ENCODE measurements at places on chromosomes 4 and X.

DNA sequence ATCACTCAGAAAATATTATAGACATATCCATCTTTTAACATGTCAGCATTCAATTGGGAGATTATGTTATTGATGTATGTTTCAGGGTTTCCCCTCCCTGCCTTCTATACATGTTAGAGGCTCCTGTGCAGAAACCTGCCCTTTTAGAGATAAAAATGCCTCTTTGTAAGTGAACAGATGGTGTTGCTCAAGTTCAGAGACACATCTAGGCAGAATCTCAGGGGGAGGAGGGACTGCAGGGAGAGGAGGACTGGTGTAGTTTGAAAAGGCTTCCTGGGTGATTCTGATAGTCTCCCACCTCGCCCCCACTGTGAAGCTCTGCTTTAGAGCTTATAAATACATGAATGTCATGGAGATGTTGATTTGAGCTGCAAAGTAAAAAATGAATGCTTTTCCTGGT lies 12.0 kb upstream of the UNC5C start:
- DNase-seq, result no peak

- no peak for DNase-seq
These were observed 404.8 kb downstream of the KLHL13 start for GRCh38 chrX:117711782-117712181.

- no peak for DNase-seq
These were observed 98.3 kb upstream of the CXXC4 start for GRCh38 chr4:104593019-104593418.

- DNase-seq, result peak; percentile 2
These were observed 551.4 kb downstream of the IQCM start for GRCh38 chr4:149264093-149264733.

DNA sequence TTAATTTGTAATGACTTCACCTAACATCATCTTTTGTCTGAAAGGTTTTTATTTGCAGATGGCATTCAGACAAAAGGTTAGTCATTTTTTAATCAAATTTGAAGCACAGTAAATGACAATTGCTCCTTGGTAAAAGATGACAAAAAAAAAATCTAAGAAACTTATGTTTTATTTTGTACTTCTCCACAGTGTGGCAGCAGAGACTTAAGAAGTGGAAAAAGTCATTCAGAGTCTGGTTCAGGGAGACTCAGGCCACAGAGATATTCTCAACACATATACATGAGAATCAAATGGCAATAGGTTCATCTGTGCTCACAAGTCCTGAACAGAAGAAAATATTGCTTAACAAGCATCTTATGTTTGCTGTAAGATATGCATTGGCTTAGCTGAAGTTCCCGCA lies 436.2 kb downstream of the KCNIP4 start:
- DNase-seq, result no peak

DNA sequence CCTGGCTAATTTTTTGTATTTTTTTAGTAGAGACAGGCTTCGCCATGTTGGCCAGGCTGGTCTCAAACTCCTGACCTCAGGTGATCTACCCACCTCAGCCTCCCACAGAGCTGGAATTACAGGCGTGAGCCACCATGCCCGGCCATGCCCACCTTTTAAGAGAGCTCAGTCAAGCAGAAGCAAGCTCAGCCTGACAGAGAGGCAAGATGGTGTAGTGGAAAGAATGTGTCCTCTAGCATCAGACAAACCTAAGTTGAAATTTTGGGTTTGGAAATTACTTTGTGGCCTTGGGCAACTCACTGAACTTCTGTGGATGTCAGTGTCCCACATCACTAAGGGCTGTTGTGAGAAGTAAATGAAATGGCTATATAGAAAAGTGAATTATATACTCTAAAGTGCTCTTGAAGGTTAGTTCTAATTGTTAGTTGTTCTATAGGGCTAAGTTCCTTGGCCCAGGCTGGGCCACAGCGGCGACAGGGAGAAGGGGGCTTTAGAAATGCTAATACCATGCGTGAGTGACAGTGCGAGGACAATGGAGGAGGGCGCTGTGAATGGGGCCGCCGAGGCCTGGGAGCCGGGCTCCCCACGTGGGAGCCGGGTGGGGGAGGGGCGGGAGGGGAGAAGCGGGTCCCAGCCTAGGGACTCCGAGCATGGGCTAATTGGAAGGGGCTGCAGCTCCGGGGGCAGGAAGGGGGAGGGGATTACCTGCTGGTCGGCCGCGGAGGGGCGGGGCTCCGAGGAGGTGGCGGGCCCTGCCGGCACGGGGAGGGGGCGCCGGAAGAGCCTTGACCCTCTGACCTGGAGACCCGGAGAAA lies 15.6 kb downstream of the PJA1 start:
- no peak for DNase-seq

DNA sequence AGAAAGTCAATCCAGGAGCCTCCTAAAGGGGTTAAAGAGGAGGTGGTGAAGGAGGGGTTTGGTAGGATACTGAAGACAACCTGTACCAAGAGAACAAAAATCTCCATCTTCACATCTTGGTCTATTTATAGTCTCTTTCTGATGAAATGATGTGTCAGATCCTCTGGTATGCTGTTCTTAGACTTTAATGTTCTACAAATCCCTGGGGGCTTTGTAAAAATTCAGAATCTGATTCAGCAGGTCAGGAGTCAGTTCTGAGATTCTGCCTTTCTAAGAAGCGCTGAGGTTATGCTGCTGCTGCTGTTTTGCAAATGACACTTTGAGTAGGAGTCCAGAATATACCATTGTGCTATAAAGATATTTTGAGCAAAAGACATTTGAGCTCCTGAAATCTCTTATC lies 172.9 kb upstream of the GLRA2 start:
- no peak for DNase-seq

DNA sequence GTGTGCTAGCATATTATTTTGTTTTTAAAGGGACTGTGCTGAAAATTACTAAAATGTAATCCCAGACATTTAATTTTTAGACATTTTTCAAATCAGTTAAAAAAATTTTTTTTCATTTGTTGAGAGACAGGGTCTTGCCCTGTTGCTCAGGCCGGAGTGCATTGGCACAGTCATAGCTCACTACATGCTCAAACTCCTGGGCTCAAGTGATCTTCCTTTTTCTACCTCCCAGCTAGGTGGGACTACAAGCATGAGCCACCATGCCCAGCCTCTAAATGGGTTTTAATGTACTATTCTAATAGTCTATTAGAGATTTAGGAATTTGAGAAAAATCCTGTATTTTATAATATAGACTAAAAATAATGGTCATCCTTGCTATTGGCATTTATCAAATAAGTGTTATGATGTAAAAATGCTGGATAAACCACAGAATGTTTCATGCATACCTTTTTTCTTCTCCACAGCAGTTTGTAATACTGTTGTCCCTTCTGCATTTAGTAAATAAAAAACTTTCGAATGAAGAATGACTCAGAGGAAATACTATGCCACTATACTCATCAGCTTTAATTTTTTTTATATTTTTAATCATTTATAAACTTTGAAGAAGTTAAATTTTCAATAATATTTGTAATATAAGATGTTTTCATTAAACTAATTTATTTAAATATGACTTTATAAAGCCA lies 29.9 kb downstream of the CPEB2 start:
- DNase-seq, result no peak

DNA sequence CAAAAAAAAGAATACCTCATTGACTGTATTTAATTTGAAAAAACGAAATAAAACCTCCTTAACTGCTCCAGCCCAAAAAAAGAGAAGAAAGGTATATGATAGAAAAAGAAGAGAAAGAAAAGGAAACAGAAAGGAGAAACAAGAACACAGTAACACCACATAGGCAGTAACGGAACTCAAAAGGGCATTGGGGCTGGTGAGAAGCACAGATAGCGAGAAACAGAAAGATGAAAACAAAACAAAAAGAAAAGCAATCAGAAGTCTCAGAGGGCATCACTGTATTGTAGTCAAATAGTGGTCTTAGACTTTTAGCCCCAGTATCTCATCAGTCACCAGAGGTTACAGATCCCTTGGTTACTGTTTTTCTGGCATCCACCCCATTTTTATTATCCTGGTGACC lies 88.6 kb downstream of the NFKB1 start:
- DNase-seq, result no peak

GRCh38 chr4:177478496-177478895 lies 36.3 kb upstream of the AGA start:
- DNase-seq, result no peak

DNA sequence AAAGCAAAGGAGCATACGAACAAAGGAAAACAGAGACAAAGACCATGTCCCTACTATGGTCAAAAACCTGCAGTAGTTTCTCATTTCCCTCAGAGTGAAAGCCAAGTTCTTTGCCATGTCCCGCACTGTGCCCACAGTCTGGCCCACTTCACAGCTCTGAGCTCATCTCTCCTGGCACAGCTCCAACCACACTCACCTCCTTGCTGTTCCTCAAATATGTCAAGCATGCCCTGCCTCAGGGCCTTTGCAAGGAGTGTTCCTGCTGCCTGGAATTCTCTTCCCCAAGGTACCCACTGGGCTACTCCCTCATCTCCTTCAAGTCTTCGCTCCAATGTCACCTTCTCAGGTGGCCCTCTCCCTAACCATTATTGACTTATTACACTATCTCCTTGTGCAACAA lies 72.1 kb downstream of the COX18 start:
- no peak for DNase-seq

DNA sequence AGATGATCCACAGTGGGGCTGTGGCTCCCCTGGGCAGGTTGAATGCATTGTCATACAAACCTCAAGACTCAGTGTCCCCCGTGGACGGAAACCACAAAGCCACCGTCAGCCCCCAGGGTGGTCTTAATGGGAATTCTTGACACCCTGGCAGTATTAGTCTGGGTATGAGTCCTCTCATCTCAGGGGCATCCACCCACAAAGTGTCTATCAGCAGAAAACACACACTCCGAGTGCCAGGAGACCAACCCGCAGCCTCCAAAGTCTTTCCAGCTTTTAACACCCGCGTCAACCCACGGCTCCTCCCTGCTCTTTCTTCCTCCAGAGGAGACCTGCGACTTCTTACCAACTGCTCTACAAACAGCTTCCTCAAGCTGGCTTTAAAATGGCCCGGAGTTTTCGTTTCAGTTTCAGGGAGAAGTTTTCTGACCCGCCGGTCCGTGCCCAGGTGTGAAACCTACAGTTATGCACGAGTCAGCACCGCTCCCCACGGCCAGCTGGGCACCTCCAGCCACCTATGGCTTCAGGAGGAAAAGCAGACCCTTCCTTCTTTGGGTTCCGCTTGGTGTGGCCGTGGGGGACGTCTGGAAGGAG lies 14.4 kb upstream of the ASMTL start:
- peak; percentile 32 for DNase-seq

DNA sequence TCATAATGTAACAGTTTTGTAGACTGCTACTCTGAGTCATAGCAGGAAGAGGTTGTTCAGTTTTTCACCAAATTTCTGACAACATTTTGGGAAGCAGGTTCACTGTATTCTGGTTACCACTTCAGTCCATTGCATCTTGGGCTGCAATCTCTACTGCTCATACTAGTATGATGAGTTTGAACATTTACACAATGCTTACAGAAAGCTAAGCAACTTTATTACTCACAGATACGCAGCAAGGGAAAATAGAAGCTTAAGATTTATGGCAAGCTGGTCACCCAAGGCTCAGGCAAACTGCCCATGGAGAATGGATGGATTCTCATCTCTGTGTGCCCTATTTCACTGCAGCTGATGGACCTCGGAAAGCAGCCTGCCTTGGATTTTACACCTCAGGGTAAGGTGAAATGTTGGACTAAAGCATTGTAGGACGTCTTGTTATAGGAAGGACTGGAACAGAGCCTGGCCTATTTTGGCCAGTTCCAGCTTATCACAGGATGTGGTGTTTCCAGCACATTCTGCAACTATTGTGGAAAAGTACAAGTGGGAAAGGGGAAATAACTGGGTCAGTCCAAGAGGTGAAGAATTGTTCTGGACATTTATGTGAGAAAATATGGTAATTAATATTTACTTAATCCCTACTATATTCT lies 887.1 kb upstream of the AGA start:
- no peak for DNase-seq

DNA sequence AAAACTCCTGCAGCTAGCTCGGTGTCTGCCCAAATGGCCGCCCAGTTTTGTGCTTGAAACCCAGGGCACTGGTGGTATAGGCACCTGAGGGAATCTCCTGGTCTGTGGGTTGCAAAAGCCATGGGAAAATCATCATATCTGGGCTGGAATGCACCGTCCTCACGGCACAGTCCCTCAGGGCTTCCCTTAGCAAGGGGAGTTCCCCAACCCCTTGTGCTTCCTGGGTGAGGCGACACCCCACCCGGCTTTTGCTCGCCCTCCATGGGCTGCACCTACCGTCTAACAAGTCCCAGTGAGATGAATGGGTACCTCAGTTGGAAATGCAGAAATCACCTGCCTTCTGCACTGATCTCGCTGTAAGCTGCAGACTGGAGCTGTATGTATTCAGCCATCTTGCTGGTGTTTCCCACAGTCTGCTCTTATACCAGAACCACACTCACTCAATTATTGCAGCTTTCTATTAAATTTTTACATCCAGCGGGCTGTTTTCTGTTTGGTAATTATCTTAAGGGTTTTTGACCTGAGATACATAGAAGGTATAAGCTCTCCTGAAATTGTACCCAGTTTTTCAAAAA lies 36.7 kb upstream of the NPNT start:
- DNase-seq, result no peak

- DNase-seq, result no peak
These were observed 104.6 kb downstream of the PPP1R2C start for GRCh38 chrX:42673301-42673810.

GRCh38 chr4:38671592-38671940 lies 7.6 kb downstream of the KLF3 start:
- DNase-seq, result no peak

DNA sequence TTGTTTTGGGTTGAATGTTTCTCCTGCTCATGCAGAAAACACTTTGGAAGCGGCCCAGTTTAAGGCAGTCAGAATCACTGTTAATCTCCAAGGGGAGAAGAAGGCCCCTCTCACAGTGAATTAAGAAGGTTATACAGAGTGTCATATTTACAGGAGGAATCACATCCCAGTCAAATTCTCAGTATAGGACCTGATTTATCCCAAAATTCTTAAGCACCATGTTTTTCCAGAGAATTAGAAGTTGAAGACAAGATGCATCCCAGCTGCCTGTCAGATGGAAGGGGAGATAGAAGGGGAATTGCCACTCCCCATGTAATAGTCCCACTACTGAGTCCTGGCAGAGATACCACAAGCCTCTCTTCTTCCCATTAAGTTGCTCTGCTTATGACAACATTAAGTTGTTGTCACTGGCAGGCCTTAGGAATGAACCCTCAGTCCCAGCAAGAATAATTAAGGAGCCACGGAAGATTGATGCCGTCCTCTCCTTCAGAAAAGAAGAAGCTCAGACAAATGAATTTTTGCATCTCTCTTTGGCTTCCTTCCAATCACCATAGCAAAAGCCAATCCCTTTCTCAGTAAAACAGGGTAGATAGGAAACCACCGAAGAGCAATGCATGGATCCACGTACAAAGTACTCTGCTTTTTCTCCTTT lies 138.4 kb downstream of the LDB2 start:
- no peak for DNase-seq

DNA sequence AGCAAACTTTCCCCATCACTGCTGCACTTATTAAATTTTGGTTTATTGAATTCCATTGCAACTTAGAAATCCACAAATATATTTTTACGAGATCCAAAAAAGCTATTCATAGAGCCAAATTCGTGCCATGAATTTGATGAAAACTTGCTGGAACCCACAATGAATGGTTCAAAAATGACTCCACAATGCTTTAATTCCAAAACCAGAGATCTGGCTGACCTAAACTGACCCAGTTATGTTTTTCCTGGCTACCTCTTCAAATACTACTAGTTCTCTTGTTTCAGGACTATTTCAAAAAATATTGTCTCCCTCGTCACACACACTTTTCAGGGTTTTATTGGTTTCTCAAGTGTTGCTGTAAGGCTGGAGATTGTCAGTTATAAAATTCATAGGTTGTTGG lies 474.8 kb downstream of the PDGFC start:
- DNase-seq, result no peak
